ENCODE measurements at places on chromosomes 6 and 20.

DNA sequence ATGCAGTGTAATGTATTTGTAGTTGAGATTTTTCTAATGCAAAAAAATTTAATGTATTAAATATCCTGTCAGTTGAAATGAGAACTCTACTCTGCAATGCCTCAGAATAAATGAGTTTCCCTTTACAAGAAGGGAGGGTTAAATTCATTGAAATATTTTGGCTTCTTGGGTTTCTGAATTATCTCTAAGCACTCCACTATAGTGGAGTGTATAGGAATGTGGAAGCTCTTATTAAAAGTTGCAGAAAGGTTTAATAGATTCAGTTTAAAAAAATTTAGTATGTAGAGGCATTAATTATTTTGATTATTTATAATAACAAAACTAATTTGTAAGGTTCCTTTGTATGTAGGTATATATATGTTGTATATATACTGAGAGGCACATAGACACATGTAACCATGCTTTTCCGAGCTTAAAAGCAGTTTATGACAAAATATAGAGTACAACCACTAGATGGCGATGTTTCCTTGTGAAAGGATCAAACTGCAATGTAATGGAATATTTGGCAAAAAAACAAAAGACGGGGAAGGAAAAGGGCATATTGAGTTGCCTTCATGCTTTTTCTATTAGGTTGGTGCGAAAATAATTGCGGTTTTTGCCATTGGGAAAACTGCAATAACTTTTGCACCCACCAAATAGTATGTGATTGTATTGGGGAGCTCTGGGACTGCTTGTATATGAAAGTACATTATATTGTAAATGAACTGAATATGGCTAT, 144.2 kb downstream of the MYO6 start:
- no peak for DNase-seq

DNA sequence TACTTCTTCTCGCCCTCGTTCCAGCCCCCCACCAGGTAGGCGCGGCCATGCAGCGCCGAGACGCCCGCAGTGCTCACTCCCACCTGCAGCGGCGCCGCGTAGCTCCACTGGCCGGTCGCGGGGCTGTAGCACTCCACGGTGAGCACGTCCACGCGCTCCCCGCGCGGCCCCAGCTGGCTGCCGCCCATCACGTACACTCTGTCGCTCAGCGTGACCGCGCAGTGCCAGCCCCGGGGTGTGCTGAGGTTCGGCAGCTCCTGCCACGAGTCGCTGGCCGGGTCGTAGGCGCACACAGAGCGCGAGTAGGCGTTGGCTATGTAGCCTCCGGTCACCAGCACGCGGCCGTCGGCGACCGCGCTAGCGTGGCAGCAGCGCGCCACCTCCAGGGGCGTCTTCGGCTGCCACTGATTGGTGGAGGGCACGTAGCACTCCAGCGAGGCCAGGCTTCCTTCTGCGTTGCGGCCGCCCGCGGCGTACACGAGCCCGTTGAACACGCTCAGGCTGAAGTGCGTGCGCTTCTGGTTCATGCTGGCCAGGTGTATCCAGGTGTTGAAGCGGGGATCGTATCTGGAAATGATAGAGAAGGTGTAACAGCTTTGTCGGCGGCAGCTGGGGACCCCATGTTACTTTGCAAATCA, 13.7 kb downstream of the KLHL31 start:
- DNase-seq: peak; percentile 79

GRCh38 chr6:79392094-79392493, 145.1 kb downstream of the LCA5 start:
- DNase-seq: no peak

DNA sequence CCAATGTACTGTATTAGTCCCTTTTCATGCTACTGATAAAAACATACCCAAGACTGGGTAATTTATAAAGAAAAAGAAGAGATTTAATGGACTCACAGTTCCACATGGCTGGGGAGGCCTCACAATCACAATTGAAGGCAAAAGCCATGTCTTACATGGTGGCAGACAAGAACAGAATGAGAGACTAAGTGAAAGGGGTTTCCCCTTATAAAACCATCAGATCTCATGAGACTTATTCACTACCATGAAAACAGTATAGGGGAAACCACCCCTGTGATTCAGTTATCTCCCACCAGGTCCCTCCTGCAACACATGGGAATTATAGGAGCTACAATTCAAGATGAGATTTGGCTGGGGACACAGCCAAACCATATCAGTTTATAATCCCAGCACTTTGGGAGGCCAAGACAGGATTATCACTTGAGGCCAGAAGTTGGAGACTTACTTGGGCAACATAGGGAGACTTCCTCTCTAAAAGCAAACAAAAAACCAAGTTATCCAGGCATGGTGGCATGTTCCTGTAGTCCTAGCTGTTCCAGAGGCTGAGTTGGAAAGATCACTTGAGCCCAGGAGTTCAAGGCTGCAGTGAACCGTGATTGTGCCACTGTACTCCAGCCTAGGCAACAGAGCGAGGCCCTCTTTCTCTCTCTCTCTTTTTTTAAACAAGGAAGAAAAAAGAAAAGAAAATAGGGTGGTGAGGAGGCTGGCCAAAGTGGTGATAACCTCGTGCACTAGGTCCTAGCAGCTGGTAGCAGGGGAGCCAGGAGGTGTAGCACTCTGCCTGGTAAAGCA, 22.9 kb upstream of the DDR1 start:
- DNase-seq: no peak

DNA sequence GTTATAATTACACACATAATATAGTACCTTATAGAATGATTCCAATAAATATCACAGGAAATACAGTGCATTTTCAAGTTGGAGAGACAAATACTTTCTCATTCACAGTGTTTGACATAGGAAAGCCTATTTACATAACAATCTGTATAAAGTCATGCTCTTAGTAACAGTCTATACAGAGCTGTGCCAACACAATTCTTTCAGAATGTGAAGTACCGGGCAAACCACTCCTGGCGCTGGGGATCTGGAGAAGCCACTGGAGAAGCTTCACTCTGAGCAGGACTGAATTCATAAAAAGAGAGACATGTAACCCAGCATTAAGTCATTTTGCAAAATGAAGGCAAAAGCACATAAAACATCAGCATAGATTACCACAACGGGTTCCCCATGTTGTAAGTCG, 24.9 kb upstream of the MCM9 start:
- no peak for DNase-seq

- no peak for DNase-seq
Measured at GRCh38 chr20:57124800-57125517, 141.5 kb downstream of the BMP7 start.

GRCh38 chr6:90135667-90136066, 161.0 kb downstream of the BACH2 start:
- DNase-seq: no peak

DNA sequence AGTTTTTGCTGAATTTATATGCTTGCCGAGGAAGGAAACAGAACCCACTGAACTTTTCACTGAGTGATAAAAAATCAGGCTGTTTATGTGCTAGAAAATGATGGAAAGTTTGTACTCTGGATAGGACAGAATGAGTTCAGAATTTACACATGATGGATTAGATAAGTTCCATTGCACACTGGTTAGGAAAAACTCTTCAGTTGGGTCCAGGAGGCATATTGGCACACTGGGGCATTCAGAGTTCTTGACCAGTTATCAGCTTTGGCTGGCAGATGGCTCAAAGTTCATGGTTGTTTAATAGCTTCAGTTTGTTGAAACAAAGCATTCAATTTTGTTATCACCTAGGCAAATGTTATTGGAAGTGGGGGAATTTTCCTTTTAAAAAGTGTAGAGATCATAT, 613.3 kb upstream of the SYNCRIP start:
- DNase-seq: no peak

DNA sequence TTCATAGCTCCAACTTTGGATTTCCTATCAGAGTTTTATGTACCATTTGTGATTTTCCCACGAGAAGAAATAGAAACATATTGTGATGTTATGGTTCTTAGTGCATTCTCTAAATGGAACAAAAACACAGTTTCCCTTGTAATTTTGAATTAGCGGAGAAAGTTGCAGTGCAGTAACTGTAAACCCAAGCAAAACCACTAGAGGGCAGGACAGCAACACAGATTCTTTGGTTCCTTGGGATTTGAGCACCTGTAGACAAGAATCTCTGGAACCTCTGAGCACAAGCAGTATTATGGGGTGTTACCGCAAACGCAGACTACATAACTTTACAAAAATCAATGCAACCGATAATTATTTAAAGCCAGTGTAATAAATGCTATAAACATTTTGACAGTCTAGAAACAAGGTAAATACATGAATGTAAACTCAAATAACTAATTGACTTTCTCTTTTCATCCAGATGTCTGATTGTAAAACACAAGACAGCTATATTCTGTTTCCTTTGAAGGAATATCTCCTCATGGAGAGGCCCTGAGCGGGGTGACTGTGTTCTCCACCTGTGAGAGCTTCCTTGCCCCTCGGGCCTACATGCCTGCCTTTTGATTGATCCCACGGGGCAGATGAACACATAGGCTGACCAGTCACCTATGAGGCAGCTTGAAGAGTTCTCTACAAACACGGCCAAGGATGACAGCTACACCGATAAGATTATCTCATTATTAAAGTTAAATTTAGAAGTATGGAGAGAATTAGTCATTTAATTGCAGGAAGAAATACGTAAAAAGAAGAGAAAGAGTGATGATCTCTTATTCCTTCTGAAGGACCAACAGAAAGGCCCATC, 67.5 kb upstream of the COL21A1 start:
- DNase-seq: no peak

- DNase-seq: peak; percentile 30
Measured at GRCh38 chr6:31272836-31273626, 1.1 kb upstream of the HLA-C start.

DNA sequence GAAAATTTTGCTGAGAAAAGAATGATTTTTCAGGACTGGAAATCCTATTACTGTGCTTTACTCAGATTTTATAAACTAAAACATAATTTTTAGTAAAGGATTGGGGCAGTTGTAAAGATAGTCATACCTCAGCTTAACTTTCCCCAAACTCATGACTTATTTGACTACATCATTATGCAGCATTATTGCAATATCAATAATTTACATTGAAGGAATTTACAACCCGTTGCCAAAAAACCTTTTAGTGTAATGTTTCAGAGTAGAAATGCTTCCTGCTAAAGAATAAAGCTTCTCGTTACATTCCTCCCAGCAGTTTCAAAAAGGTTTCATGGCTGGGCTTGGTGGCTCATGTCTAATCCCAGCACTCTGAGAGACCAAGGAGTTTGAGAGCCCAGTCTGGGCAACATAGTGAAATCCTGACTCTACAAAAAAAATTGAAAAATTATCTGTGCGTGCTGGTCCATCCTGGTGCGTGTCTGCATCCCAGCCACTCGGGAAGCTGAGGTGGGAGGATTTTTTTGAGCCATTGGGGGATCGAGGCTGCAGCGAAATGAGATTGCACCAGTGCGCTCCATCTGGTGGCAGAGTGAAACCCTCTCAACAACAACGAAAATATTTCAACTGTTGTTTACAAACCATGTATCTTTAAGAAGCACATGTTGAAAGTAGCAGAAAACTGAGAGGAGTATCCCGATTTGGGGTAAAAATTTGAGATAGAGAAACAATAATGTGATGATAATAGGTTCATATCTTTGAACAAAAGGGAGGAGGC, 4.4 kb downstream of the AMD1 start:
- DNase-seq: no peak

DNA sequence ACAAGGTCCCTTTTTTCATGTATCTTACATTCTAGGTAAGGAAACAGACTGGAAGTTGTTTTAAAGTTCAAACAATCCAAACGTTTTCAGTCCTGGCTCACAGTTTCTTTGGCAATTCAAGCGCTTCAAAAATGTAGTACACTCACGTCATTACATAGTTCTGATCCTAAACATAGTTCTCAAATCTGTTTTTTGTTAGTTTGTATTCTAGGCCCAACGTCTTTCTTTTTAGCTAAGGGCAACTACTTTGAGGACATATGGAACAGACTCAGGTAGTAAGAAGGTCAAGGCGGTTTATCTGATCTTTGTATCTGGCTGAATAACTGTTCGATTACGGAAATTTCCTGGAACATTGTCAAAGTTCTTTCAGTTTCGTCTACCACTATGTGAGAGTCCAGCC, 36.9 kb upstream of the PLCB4 start:
- no peak for DNase-seq

- DNase-seq: no peak
Measured at GRCh38 chr20:62325172-62325905, 22.5 kb downstream of the ADRM1 start.

GRCh38 chr6:57035549-57035948, 10.9 kb upstream of the KIAA1586 start:
- DNase-seq: no peak

- no peak for DNase-seq
Measured at GRCh38 chr20:48380661-48381060, 447.1 kb downstream of the PREX1 start.

DNA sequence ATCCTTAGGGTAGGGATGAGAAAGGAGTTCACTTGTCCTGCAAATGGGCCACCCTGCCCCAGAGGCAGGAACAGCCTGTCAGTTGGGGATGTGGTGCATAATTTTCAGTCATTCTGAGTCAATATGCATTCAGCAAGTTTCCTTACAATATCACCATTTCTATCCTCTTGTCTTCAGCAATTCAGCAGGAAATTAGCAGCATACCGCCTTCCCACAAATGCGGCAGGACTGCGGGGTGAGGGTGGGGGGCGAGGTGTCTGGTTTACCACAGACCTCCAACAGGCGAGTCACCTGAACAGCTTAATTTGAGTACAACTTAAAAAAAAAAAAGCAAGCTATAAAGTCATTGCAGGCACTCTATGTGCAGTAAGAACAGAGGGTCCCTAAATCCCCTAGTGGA, 126.8 kb downstream of the MAP3K7 start:
- DNase-seq: no peak

DNA sequence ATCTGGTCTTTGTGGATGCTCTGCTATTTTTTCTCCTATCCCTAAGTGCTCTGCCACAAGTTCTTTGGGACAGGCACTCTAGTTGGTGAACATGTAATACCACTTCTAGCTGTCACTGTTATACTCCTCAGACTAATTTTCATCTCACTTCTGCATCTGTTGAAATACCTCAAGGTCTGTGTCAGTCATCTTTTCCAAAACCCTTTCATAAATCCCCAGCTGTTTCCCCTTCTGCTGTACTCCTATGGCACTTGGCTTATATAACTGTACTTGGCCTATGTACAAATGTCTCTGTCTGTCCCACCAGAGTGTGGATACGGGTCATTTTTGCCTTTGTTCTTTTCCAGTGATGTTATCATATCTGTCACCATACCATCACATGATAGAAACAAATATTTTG, 124.2 kb downstream of the FHL5 start:
- DNase-seq: no peak

- DNase-seq: no peak
Measured at GRCh38 chr6:73610444-73611275, 43.1 kb downstream of the SLC17A5 start.

All from left ventricle myocardium superior (tissue), 1 donor.